ENCODE measurements at places on chromosomes 16 and 17.
A peak's percentile ranks its signal among the peaks of the same experiment; 100 is the strongest.

DNA sequence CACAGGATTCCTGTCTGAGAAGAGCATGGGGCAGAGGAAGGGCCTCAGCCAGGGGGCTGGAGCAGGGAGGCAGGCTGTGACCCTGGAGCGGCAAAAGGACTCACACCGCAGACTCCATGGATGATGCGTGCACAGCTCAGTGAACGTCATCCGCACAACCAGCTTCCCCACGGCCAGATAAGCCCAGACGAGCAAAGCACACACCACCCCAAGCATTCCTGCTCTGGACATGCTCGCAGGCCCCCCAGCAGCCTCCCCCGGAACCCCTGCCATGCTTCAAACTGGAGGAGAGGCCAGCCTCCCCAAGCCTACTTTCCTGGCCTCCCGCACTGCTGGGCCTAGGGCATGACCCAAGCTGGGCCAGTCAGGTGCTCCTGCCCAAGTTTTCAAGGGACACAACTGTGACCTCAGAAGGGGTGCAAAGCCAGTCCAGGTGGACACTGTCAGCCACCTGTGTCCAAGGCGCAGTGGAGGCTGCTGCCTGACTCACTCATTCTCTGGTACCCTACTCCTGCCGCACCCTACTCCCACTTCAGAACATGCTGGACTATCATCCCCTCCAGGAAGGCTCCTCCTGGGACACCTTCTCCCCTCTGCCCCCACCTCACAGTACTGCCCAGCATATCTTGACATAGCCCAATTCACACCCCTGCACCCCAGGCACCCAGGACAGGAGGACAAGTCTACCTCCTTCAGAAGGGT, 4.8 kb downstream of the BCAR1 start:
- no peak for DNase-seq

GRCh38 chr17:50354198-50354597, 8.3 kb downstream of the XYLT2 start:
- DNase-seq, result no peak

DNA sequence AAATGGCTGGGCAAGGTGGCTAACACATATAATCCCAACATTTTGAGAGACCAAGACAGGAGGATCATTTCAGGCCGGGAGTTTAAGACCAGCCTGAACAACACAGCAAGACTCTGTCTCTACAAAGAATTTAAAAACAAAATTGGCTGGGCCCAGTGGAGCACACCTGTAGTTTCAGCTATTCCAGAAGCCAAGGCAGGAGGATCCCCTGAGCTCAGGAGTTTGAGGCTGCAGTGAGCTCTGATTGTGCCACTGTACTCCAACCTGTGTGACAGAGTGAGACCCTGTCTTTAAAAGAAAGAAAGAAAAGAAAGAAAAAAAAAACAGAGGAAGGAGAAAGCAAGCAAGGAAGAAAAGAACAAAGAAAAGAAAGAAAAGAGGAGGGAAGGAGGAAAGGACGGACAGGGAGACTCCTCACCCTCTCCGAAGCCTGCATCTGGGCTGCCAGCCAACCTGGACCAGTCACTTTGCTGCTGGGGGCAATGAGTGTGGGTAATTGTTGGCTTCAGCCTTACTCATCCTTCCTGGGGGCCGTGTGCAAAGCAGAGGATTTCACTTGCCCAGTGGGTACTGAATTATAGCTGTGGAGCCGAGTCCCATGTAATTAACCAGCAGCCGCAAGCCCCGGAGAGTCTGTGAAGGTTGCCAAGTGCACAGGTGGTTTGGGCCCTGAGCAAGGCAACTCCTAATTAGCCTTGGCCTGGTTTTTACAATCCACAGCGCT, 6.7 kb upstream of the MT4 start:
- DNase-seq, result no peak

- DNase-seq, result no peak
Observed at GRCh38 chr17:30808785-30809286, 15.7 kb downstream of the CRLF3 start.

GRCh38 chr17:10894220-10894619, 56.3 kb upstream of the PIRT start:
- no peak for DNase-seq

DNA sequence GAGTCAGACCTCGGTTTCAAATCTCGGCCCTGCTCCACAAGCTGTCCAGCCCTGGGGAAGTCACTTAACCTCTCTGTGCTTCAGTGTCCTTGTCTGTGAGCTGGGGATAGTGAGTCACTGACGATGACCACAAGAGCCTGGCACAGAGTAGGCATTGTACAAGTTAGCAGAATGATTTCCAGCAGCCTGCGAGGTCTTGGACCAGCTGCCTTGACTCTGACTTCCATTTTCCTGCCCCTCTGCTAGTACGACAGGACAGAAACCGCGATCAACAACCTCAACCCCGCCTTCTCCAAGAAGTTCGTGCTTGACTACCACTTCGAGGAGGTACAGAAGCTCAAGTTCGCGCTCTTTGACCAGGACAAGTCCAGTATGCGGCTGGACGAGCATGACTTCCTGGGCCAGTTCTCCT, 20.7 kb downstream of the CPNE2 start:
- DNase-seq, result no peak

GRCh38 chr17:1779571-1780131, 17.8 kb downstream of the SERPINF1 start:
- peak; percentile 94 for DNase-seq

DNA sequence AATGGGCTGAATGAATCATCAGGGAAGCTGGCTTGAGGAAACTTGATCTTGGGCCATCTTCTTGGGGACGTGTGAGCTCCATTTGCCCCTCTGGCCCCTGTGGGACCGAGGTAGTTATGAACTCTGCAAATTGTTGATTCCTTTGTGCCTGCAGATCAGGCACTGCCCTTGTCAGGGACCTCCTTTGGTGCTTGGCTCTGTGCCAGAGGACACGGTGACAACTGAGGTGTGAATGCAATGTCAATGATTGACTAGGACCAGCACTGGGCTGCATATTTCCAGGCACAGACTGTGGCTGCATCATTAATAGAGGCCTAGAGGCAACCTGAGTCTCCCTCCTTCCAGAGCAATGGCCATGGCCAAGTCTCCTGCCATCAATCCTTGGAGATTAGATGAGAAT, 23.8 kb downstream of the PDILT start:
- DNase-seq, result no peak

GRCh38 chr17:27498615-27499309, 42.5 kb downstream of the KSR1 start:
- DNase-seq, result no peak

DNA sequence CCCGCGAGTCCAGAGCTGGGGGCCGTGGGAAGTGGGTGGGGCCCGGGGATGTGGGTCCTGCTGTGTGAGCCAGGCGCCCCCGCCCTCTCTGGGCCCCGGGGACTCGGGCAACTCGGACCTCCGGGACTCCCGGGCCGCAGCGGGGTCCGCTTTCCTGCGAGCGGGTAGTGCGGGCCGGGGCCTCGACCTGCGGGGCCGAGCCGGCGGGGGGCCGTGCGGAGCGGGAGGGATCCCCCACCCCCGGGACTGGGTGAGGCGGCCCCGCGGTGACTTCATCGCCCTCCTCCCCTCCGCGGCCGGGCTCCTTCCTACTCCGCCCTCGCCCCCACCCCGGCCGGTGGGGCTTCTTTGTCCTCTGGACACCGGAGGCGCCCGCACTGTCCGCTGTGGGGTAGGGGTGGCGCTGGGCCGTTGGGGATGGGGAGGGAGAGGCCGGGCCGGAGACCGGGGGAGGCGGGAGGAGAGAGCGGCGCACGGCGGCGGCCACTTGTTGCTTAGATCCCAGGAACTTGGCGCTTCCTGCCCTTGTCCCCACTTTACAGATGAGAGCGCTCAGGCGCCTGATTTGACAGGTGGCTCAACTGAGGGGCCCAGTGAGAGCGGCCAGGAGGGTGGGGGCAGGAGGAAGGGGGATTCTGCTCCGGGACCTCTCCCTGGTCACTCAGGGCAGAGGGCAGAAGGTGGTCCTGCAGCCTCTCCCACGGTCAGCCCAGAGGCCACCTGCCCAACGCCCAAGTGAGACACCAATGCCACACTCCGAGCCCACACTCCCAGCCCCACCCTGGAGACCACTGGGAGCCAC, 874 bp downstream of the CMTM3 start:
- peak; percentile 60 for DNase-seq

Measured in lung (tissue), 17 donors.